Activated CD4-positive, alpha-beta T cell treated with anti-CD3 and anti-CD28 coated beads for 36 hours (primary cell): ENCODE measurements at places on chromosomes 12 and 14. TPM values are rescaled to one million over a fixed set of nuclear protein-coding genes. Genes with fewer than 3 reads are reported as not detected.

Gene MUCL1
- total RNA-seq: not detected

Gene RTL1
- total RNA-seq: not detected

Gene NANOG
- total RNA-seq: not detected

Gene AQP2
- total RNA-seq: not detected

Gene TNS2
- 2.4 TPM for total RNA-seq

Gene PLEK2
- total RNA-seq: 5.1 TPM

Gene TAS2R19
- total RNA-seq: 1.6 TPM

Gene C12orf76
- 10.2 TPM for total RNA-seq

Gene TMEM263
- 38.9 TPM for total RNA-seq

Gene SLC15A5
- not detected for total RNA-seq

Gene SMIM41
- not detected for total RNA-seq

Gene C12orf60
- total RNA-seq: 3.0 TPM

Gene KLHL33
- total RNA-seq: 0.09 TPM

Gene KERA
- not detected for total RNA-seq

Gene GUCY2C
- total RNA-seq: not detected

Gene LHX5
- not detected for total RNA-seq

Gene NUAK1
- not detected for total RNA-seq

Gene OR6C2
- not detected for total RNA-seq

Gene GPR65
- total RNA-seq: 14.0 TPM

Gene OTOGL
- total RNA-seq: not detected

Gene CD163
- total RNA-seq: not detected

Gene SYNDIG1L
- total RNA-seq: not detected

Gene AVPR1A
- not detected for total RNA-seq

Gene SINHCAF
- 187 TPM for total RNA-seq

Gene CCDC85C
- total RNA-seq: 6.2 TPM

Gene MAP1LC3B2
- total RNA-seq: not detected

Gene WNT5B
- total RNA-seq: not detected

Gene TAS2R13
- total RNA-seq: 0.27 TPM

Gene HHIPL1
- not detected for total RNA-seq

Gene ALX1
- total RNA-seq: not detected

Gene MYH7
- 0.07 TPM for total RNA-seq

Gene KRT83
- not detected for total RNA-seq

Gene PARP2
- total RNA-seq: 39.4 TPM
